ENCODE measurements at places on chromosomes 5 and 9. TPM values are rescaled to one million over a fixed set of nuclear protein-coding genes. Genes with fewer than 3 reads are reported as not detected.

Gene ECM2
- total RNA-seq: 13.8 TPM

DNA sequence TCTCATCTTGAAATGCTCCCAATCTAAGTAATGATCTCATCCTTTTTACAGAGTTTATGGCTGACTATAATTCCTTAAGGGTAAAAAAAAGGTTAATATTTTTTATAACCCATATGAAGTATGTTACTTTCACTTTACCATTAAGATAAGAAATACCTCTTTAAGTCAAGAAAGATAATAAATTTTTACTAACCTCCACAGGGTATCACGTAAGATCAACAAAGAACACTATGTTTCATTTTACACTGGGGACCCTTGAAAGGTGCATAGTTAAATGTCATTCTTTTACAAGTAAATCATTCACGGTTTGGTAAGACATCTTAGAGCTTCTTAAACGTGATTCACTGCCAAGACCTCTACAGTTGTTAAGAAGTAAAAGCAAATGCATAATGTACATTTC lies 472.7 kb upstream of the CDH9 start:
- no peaks in the 10 kb centered on the region for H3K4me1 ChIP-seq
- H3K4me3 ChIP-seq: no peak overlapping the region
- DNase-seq: no peak
- no peaks in the 10 kb centered on the region for H3K27me3 ChIP-seq
- H3K36me3 ChIP-seq: no peaks in the 10 kb centered on the region
- no peak overlapping the region for H3K27ac ChIP-seq

GRCh38 chr9:89865357-89865756 lies 260.5 kb downstream of the GADD45G start:
- H3K27ac ChIP-seq: no peak overlapping the region
- H3K4me1 ChIP-seq: peaks cover 7% of the 10 kb centered on the region
- no peaks in the 10 kb centered on the region for H3K27me3 ChIP-seq
- peak; percentile 43 for DNase-seq

- H3K36me3 ChIP-seq: no peaks in the 10 kb centered on the region
- H3K27ac ChIP-seq: no peak overlapping the region
- DNase-seq: no peak
- H3K27me3 ChIP-seq: no peaks in the 10 kb centered on the region
Observed at GRCh38 chr9:102950346-102950745, 44.8 kb upstream of the CYLC2 start.

Gene SLC24A2
- not detected for total RNA-seq

GRCh38 chr5:150055326-150056074 lies 30.9 kb downstream of the CSF1R start:
- DNase-seq: no peak
- no peaks in the 10 kb centered on the region for H3K27me3 ChIP-seq
- no peaks in the 10 kb centered on the region for H3K4me1 ChIP-seq
- peaks cover 52% of the 10 kb centered on the region for H3K36me3 ChIP-seq

DNA sequence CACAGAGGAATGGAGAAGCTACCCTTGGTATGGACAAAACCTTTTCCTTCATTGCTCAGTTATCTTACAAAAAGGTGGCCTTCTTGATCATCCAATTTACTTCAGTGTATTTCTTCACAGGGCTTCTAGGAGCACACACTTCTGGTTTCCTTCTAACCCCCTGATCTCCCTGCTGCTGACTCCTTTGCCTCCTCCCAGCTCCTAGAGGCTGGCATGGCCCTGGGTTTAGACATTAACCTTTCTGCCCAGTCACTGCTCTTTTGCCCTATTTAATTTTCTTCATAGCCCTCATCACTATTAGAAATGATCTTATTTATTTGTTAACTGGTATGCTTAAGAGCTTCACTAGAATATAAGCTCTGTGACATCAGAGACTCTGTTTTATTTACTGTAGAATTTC lies 63.2 kb downstream of the ANKRD55 start:
- no peak overlapping the region for H3K27ac ChIP-seq
- peaks cover 31% of the 10 kb centered on the region for H3K4me1 ChIP-seq
- H3K36me3 ChIP-seq: no peaks in the 10 kb centered on the region
- no peak overlapping the region for H3K4me3 ChIP-seq
- no peaks in the 10 kb centered on the region for H3K27me3 ChIP-seq

Gene SLC23A1
- not detected for total RNA-seq

DNA sequence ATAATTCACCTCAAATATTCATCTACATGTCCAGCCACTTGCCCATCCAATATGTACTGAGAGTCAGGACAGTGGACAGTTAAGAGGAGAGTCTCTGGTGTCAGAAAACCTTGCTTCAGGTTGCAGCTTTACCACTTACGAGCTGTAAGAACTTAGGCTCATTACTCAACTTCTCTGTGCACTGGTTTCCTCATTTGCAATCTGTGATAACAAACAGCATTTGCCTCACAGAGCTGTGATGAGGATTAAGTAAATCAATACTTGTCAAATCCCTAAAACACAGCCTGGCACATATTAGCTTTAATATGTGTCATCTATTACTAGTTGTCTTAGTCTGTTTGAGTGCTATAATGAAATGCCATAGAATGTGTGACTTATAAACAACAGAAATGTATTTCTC lies 8.6 kb downstream of the GOLGA1 start:
- no peaks in the 10 kb centered on the region for H3K27me3 ChIP-seq
- no peak overlapping the region for H3K27ac ChIP-seq
- H3K36me3 ChIP-seq: peaks cover 85% of the 10 kb centered on the region
- no peaks in the 10 kb centered on the region for H3K4me1 ChIP-seq

- DNase-seq: no peak
- H3K36me3 ChIP-seq: no peaks in the 10 kb centered on the region
- H3K4me1 ChIP-seq: no peaks in the 10 kb centered on the region
- no peak overlapping the region for H3K4me3 ChIP-seq
- no peaks in the 10 kb centered on the region for H3K27me3 ChIP-seq
Observed at GRCh38 chr5:109645707-109646192, 44.0 kb upstream of the MAN2A1 start.

DNA sequence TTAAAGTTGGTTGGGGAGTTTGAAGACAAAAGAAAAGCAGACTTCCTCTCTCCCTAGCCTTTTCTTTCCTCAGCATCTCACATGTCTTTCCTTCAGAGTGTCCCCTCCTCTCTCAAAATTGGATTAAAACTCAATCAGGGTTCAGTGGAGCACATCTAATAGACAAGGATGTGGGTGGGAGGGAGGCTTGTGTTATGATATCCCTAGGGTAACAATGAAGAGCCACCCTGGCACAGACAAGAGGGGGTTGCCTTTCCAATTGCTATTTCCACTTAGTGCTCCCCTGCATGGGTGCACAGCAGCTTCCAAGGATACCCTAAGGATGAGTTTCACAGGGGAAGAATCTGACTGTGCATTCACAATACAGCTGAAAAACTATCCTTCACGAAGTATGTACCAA lies 585.2 kb upstream of the C9orf72 start:
- no peak overlapping the region for H3K4me3 ChIP-seq
- H3K27me3 ChIP-seq: no peaks in the 10 kb centered on the region
- no peak for DNase-seq

Gene GPR21
- total RNA-seq: 3.3 TPM

- no peak overlapping the region for H3K27ac ChIP-seq
- no peaks in the 10 kb centered on the region for H3K36me3 ChIP-seq
- DNase-seq: no peak
Observed at GRCh38 chr5:97658116-97658900, 475.3 kb upstream of the RIOK2 start.

- H3K27me3 ChIP-seq: no peaks in the 10 kb centered on the region
- H3K36me3 ChIP-seq: no peaks in the 10 kb centered on the region
- H3K4me1 ChIP-seq: no peaks in the 10 kb centered on the region
- no peak overlapping the region for H3K27ac ChIP-seq
Observed at GRCh38 chr9:77063645-77064285, 44.3 kb downstream of the FOXB2 start.

Gene SPATA24
- 4.5 TPM for total RNA-seq

Gene PCDHGA1
- total RNA-seq: 0.46 TPM

DNA sequence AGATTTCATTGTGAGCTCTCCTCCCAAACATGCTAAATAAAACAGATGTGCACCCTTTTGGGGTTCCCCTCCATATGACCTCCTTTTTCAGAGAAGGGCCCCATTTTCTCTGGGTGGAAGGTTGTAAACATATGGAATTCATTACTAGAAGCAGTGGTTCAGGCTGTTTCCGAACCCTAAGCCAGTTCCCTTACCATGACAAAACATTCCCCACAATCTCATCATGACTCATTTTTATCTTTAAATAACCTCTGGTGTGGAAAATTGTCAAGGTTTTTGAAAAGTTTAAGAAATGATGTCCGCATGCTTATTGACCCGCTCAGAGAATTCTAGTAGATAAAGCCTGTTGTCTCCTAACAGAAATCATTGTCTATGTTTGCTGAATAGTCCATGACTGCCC lies 127.3 kb upstream of the PIK3R1 start:
- H3K27me3 ChIP-seq: no peaks in the 10 kb centered on the region
- H3K4me1 ChIP-seq: peaks cover 21% of the 10 kb centered on the region
- no peaks in the 10 kb centered on the region for H3K36me3 ChIP-seq
- H3K27ac ChIP-seq: no peak overlapping the region
- no peak overlapping the region for H3K4me3 ChIP-seq

GRCh38 chr5:81638471-81638870 lies 112.4 kb downstream of the SSBP2 start:
- H3K36me3 ChIP-seq: no peaks in the 10 kb centered on the region
- peaks cover 4% of the 10 kb centered on the region for H3K4me1 ChIP-seq
- H3K27ac ChIP-seq: no peak overlapping the region

Gene DOK3
- total RNA-seq: 45.6 TPM

DNA sequence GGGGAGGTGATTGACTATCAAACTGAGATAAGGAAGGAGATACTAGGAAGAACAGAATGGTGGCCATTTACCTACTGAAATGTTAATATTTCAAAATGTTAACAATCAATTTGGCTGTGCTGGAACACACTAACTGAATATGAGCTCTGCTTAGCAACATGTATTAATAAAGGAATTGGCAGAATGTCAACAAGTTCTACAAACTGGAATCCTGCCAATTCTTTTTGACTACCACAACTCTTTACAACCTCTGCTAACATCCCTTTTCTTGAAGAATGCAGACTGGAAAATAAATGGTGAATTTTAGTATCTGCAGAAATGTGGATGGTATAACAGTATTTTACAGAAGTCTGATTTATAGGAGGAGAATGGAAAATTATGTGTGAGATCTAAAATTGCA lies 446.4 kb downstream of the ISL1 start:
- H3K27ac ChIP-seq: no peak overlapping the region
- no peak for DNase-seq
- no peak overlapping the region for H3K4me3 ChIP-seq
- no peaks in the 10 kb centered on the region for H3K36me3 ChIP-seq
- H3K4me1 ChIP-seq: no peaks in the 10 kb centered on the region

GRCh38 chr9:109428854-109429253 lies 69.3 kb downstream of the PTPN3 start:
- peaks cover 4% of the 10 kb centered on the region for H3K36me3 ChIP-seq
- H3K27me3 ChIP-seq: no peaks in the 10 kb centered on the region

Gene LVRN
- 0.20 TPM for total RNA-seq

DNA sequence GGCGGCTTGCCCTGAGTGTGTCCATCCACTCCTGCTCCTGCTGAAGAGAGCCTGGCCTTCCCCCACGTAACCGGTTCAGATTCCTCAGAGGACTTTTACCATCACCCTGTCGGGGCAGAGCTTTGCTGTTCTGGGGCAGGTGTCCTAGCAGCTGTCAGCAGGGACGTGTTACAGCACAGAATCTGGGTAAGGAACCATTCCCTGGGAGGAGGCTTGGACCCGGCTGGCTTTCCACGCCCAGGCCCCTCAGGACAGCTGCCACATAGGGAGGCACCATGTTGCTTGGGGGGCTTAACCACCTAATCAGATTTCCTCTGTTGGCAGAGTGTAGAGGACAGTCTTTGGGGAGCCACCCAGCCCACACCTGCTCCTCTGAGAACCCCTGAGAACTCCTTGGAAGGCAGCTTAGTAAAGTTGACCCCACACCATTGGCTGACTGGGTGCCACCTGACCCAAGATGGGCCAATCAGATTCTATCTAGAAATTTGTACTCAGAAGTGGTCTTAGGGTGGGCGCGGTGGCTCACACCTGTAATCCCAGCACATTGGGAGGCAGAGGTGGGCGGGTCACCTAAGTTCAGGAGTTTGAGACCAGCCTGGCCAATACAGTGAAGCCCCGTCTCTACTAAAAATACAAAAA lies 23.3 kb upstream of the EEIG1 start:
- H3K27me3 ChIP-seq: no peaks in the 10 kb centered on the region
- H3K27ac ChIP-seq: no peak overlapping the region
- H3K4me1 ChIP-seq: peaks cover 26% of the 10 kb centered on the region
- no peak for DNase-seq

GRCh38 chr9:120450916-120451315 lies 129.1 kb downstream of the CDK5RAP2 start:
- no peak overlapping the region for H3K4me3 ChIP-seq
- peaks cover 34% of the 10 kb centered on the region for H3K36me3 ChIP-seq
- DNase-seq: no peak
- no peaks in the 10 kb centered on the region for H3K27me3 ChIP-seq
- H3K27ac ChIP-seq: no peak overlapping the region
- H3K4me1 ChIP-seq: no peaks in the 10 kb centered on the region

GRCh38 chr5:12367973-12368372 lies 463.7 kb upstream of the CTNND2 start:
- H3K4me1 ChIP-seq: no peaks in the 10 kb centered on the region
- no peaks in the 10 kb centered on the region for H3K27me3 ChIP-seq
- H3K4me3 ChIP-seq: no peak overlapping the region
- no peaks in the 10 kb centered on the region for H3K36me3 ChIP-seq
- no peak for DNase-seq

DNA sequence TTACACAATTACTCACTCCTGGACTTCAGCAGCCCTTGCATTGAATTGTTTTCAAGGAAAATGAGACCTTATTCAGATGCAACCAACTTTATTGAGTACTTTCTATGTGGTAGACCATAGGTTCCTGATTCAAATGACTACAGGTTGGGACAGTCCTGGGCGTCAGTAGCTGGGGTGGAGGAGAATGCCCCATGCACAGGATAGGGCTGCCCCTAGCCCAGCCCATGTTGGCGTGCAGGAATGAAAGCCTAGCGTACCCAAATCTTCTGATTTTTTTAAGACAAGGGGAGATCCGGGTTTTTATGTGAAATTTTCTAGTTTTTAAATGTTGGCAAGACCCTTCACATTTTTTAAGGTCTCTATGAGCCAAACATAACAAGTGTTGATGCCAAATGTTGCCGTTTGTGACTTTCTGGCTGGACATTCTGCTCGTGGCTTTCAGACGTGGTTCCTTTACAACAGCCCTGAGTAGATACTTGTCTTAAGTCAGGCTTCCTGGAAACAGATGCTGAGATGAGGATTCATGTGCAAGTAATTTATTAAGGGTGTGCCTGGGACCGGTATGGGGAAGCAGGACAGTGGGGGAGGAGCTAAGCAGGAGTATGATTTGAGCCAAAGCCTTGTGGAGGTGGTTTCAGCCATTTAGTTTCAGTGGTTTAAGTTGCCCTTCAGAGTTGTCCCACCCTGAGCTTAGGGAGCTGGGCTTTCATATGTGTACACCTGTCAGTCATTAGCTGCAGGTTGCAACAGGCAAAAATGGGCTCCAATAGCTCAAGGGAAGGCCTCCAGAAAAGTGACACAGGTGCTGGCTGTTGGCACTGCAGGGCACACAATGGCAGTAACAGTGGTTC lies 154.1 kb downstream of the NTRK2 start:
- H3K36me3 ChIP-seq: no peaks in the 10 kb centered on the region
- H3K27me3 ChIP-seq: no peaks in the 10 kb centered on the region
- DNase-seq: no peak
- H3K4me1 ChIP-seq: no peaks in the 10 kb centered on the region
- H3K4me3 ChIP-seq: no peak overlapping the region
